ENCODE measurements at places on chromosomes 11 and 22.

DNA sequence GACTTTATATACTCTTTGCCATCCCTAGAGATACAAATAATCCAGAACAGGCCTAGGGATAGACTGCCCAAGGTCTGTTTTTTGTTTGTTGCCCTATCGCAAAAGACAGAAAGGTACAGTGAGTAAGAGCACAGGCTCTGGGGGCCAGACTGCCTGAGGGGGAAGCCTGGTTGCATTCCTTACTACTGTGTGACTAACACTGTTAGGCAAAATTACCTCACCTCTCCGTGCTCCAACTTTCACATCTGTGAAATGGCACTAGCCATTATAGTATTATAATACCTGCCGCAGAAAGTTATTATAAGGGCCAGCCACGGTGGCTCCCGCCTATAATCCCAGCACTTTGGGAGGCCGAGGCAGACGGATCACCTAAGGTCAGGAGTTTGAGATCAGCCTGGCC lies 14.5 kb downstream of the SLC35F2 start:
- DNase-seq, result no peak

- no peak for DNase-seq
Measured at GRCh38 chr22:47550524-47551430, 788.3 kb downstream of the TBC1D22A start.

- no peak for DNase-seq
Measured at GRCh38 chr11:13375798-13376197, 87.2 kb downstream of the BTBD10 start.

- peak; percentile 67 for DNase-seq
Measured at GRCh38 chr22:32206774-32207758, 2.2 kb upstream of the RFPL2 start.

GRCh38 chr11:28384418-28384817 lies 276.2 kb downstream of the METTL15 start:
- no peak for DNase-seq

DNA sequence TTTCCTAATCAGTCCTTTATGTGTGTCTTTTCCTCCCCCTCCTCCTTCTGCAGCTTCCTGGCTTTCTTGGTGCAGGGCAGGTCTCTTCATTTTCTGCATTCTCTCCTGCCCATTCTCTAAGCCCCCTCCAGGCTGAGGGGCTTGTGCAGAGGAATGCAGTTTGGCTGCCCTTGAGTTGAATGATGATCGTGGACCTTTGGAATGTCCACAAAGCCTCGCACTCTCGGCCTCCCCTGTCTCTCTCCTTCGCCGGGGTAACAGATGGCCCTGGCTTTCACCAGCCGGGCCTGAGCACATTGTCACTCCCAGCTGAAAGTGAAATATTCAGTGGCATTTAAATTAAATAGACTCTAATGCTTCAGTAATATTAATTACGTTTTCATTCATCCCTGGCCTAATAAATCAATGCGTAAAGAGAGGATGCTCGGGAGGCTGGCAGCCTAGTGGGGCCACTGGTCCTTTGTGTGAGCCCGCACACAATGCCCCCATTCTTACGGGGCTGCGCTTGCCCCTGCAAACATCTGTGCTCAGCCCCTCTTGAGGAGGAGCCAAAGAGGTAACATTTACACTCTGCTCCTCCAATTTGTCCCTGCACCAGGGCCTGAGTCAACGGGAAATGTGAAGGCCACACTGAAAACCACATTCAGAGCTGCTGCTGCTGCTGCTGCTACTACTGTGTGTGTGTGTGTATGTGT lies 64.9 kb upstream of the PAX6 start:
- peak; percentile 45 for DNase-seq

- DNase-seq, result no peak
Measured at GRCh38 chr11:28799316-28799715, 691.1 kb downstream of the METTL15 start.

- DNase-seq, result no peak
Measured at GRCh38 chr11:102317768-102318103, 452 bp downstream of the BIRC3 start.

DNA sequence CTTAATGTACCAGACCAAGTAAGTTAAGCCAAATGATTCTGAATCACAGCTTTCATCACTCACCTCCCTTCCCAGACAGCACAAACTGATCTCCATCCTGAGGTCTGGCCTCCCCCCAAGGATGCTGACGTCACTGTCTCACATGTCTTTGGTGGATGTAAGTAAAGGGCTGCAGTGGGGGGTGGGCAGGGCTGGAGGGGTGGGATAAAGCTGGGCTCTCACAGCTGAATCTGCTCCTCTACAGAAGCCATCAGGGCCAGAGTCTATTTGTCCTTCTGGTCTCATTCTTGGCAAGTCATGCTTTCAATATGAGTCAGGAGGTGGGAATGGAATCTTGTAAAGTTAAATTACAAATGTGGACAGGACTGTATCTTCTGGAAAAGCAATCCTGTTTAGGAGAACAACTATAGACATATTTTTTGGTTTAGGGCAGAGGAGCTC lies 32.7 kb downstream of the P4HA3 start:
- no peak for DNase-seq

Data from iPS-NIHi11 (cell line).